ENCODE measurements at places on chromosomes 12 and 14.
A peak's percentile ranks its signal among the peaks of the same experiment; 100 is the strongest.

- no peak for DNase-seq
Observed at GRCh38 chr14:76754586-76754985, 6.7 kb upstream of the VASH1 start.

GRCh38 chr12:59668674-59669073 is 72.8 kb downstream of the SLC16A7 start:
- DNase-seq, result no peak

- peak; percentile 73 for DNase-seq
Observed at GRCh38 chr12:3262470-3262869, 185.3 kb downstream of the TSPAN9 start.

- peak; percentile 99 for DNase-seq
Observed at GRCh38 chr12:53696285-53696654, 20.4 kb upstream of the ATP5MC2 start.

- no peak for DNase-seq
Observed at GRCh38 chr12:20376984-20377383, 8.6 kb downstream of the PDE3A start.

DNA sequence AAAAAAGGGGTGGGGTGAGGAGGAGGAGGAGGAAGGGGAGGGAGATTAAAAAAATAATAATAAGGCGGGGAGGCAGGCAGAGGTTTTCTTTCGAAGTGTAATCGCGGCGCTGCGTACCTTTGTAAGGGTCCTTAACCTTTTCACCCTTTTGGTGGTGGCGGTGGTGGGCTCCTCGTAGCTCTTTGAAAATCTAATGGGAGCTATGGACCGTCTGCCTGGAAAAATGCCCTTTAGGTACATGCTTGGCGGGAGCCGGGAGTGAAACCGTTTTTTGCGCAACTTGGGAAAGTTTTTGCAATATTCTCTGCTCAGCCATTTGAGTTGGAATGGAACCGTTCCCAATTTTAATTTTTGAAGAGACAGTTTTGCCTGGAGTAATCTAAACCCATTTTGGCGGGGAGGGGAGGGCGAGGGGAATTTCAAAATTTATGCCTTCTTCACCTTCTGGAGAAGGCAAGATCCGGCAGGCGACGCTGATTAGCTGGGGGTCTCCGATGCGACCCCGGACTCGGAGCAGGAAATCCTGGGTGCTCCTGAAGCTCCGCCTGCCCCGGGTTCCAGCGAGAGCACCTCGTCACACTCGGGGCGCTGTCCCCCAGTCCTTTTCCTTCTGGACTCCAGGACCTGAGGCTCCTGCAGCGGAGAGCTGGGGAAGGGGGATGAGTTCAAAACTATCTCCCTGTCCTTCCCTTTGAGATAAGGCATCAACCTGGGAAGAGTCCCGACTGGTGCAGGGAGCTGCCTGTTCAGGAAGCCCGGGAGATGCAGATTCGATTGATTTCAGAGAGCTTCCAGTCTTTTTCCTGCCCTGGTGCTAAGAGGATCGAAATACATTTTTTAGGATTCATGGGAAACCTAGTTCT is 74.6 kb upstream of the TBX5 start:
- DNase-seq, result no peak

GRCh38 chr12:30910038-30910350 is 16.6 kb upstream of the TSPAN11 start:
- DNase-seq, result no peak

DNA sequence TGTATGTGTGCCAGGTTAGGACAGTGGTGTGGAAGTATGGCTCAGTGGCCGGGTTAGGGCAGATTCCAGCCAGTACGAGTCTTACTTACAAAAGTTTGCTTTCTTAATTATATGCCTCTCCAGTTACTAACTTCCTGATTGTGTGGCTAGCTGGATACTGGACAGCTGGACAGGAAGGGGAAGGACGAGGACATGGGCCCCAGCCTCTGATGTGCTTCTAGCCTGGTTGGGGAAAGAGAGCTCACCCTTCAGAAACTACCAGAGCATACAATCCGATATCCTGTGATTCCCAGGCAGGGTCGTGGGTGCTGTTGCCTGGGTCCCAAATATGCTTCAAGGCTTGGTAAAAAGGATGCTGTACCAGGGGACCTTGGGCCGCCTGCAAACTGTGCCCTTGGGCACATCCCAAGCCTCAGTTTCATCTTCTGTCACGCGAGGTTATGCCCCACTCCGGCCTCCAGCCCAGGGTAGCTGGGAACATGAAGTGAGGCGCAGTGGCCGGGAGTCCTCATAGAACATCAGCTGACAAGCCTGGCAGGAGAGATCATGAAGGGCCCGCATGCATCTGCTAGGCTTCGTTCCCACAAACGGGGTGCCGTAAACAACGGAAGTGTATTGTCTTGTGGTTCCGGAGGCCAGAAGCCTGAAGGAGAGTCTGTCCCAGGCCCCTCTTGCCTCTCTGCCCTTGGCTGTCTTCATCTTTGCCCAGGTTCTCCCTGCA is 23.2 kb upstream of the RIN3 start:
- DNase-seq, result no peak

GRCh38 chr12:24595652-24596235 is 353.2 kb downstream of the BCAT1 start:
- DNase-seq, result no peak

DNA sequence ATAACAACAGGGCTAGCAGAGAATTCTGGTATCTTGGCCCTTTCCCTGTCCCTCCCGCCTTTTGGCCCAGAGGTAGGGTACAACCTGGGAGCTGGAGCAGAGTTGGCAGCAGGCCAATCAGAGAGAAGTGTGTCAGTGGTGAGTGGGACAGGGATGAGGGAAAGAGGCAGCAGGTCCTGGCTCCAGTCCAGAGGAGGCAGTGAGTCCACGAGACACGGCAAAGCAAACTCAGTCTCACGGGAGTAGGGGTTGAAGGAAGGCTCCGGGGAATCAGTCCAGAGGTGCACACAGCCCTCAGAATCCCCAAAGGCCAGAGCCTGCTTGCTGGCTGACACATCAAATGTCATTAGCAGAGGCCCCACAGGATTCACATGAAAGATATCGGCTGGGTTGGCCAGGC is 7.3 kb downstream of the PAN2 start:
- DNase-seq, result no peak

GRCh38 chr14:80077262-80077661 is 134.0 kb downstream of the DIO2 start:
- DNase-seq, result no peak

DNA sequence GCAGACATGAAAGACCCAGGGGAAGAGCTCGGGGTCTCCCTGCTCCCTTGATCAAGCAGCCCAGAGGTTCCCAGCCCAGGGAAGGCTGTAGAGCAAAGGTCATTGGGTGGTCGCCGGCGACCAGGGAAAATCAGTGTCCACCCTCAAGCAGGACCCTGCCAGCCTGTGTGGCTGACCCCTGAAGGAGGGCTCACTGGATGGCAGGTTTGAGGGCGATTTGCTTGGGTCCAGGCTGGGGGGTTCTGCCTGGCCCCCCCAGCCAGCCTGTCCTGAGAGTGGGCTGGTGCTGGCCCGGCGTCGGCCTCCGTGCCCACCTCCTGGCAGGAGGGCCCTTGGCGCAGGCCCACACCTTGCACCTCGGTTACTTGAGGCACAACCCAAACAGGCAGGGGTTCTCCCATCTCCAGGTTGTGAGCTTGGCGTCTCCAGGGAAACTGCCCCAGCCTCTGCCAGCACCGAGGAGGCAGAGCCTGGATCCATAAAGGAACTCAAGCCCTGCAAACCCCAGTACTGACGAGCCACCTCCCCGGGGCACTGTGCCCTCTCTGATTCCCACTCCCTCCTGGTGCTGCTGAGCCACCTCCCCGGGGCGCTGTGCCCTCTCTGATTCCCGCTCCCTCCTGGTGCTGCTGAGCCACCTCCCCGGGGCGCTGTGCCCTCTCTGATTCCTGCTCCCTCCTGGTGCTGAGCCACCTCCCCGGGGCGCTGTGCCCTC is 329.0 kb upstream of the SFSWAP start:
- no peak for DNase-seq

DNA sequence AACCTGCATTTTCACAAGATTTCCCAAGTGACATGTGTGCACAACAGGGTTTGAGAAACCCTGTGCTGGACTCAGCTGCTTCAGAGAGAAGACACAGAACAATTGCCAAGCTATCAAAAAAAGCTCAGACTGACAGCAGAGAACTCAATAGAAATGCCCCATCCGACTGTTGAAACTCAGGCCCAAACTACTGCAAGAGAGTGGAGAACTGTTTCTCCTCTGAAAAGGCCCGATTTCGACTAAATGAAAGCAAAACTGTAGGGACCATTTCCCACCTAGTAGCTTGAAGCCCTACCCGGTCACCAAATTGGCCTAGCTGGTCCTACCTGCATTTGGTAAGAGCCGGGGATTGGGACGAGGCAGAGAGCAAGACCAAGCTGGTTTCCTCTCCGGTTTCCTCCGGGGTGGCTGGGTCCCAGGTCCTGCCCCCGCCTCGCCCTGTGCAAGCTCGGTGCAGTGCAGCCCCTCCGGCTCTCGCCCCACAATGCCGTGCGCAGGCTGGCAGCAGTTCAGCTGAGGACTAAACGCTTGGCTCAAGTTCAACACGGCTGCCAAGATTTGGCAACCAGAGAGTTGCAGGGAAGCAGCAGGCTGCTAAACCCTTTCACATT is 1180.6 kb downstream of the VRK1 start:
- no peak for DNase-seq

- DNase-seq, result no peak
Observed at GRCh38 chr14:89807892-89808291, 146.6 kb downstream of the EFCAB11 start.

DNA sequence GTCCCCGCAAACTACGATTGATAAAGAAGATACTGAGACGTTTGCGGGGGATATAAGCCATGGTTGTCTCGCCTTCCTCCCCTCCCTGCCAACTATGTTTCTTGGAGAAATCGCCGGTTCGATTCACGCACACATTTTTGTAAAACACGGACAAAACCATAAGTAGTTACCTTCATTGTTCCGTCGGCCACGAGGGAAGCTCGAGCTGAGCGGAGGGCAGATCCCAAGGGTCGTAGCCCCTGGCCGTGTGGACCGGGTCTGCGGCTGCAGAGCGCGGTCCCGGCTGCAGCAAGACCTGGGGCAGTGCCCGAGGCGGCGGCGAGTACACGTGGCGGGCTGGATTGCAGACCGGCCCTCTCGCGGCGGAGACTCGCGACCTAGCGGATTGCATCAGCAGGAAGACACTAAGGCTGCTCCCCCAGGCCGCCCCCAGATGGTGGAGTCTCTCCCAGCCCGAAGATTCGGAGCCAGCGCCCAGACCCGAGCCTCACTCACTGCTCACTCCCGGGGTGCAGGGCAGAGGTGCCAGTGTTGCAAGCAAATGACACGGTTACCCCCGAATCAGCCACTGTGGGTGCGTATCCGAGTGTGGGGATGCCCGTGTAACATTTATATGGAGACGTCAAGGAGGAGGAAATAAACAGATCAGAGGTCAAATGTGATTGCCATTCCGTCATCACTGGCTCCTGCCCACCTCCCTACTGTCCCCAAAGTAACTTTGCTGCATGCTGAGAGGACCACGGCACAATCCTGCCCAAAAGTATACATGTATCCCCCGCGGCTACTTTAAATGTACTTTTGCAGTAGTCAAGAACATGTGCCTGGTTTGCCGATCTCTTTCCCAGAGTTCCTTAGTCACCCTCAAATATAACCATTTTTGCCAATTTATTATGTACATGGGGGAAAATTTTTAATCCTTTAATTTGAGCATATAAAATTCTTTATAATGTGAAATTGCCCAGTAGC is at the start of gene BCAT1:
Gene BCAT1 (minus strand): TSS at position 345 of the 966 bp plus-strand sequence. CDS start 169 bp downstream, at position 176.
- DNase-seq, result no peak

DNA sequence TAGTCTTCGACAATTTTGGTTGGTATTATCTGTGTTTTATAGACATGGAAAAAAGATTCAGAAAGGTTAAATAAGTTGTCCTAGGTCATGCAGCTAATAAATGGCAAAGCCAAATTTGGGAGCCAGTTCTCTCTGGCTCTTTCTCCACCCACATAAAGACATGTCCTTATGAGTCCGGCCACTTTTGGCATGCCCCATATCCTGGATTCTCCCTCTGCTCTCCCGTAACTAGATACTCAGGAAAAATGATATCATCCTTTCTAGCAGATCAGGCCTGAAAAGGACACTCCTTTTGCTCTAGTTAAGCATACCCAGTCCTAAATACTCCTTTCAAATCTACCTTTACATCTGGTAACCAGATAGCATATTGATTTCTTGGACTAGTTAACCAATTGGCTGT is 64.4 kb downstream of the TTLL5 start:
- no peak for DNase-seq

GRCh38 chr12:111993292-111994150 is 19.4 kb downstream of the TMEM116 start:
- no peak for DNase-seq

DNA sequence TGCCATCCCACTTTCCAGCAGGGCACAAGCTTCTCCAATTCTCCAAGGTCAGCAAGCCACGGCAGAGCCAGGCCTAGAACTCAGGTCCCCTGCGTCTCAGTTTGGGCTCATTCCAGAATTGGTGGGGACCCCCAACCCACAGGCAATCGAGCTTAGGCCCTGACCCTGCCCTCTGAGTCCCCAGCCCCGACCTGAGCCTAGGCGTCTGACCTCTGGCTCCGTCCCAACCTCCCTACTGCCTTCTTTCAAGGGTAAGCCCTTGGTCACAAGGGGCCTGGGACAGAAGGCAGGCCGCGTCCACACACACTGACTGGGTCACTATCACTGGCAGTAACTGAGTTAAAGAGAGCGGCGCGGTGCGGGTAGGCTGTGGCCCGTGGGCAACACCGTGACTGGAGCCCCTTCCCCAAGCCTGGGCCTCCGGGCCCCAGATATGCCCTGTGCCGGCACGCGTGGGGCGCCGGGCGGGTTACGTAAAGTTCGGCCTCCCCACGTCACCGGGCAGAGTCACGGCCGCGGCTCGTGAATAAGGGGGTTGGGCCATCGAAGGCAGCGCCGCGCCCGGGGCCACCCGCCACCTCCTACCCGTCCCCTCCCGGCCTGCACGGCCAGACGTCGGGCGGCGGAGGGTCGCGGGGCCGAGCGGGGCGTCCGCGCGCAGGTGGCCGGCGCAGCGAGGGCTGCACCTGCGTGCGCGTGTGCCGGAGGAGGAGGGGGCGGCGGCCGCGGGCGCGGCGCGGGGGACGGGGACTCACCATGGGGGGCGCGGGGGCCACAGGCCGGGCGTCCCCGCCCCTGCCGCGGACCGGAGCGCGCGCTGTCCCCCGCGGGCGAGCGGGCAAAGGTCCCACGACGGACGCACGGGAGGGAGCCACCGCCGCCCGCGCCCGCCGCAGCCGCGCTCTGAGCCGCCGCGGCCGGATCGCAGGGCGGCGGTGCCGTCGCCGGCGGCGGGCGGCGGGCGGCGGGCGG is 516 bp downstream of the ANKRD9 start:
- no peak for DNase-seq

GRCh38 chr12:33357181-33357580 is 82.4 kb downstream of the SYT10 start:
- DNase-seq, result no peak
